ENCODE measurements at places on chromosomes 6 and 20.

DNA sequence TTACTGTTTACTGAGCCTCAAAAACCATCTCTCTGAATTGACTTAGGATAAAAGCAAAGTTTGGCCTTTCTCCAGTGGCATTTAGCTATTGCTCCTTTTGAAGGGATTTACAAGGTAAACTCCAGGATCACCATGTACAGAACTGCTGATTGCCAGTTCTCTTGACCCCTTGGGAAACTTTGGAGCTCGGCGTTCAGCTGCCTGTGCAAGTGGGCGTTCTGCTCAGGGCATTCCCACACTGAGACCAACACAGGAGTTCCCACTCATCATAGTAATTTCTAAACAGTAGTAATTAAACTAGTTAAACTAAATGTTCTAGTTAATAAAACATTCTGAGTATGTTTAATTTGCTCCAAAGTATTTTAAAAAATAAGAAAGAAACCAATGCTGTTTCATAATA lies 14.9 kb downstream of the KCNQ5 start:
- DNase-seq = no peak

DNA sequence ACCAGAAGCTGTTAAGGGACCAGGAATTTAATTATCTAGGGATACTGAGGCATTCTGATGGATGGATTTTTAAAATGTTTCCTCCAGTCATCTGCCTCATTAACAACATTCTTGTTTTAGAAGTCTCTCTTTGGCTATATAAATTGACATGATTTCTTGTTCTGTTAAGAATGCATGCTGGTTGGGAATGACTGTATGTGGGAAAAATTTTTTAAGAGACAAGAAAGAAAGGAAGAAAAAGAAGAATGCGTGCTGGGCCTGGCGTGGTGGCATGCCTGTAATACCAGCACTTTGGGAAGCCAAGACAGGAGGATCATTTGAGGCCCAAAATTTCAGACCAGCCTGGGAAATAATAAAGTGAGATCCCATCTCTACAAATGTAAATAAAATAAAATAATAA lies 203.6 kb downstream of the GJA1 start:
- DNase-seq = no peak

DNA sequence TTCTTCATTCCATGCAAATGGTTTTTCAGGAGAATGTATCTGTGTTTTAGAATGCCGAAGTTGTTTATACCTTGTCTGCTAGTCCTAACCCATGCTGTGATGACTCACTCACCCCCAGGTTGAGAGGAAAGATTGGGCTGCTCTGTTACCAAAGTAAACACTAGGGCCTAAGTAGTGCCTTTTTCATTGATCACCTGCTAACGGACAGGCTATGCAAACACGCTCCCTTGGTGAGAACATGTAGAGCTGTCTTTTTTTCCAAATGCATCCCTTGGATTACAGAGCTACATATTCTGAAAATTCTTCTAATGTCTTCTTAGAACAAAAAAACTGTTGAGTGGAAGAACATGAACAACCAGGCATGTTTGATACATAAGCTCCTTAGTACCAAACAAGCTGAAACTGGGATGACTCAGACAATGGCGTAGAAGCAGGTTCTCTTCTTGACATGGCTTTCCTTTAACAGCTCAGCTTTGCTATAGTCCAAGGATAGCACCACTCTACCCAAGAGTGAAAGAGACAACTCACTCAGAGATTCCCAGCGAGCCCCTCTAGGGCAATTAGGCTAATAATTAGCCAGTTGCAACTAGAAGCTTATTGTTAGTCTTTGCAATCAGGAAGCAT lies 20.5 kb downstream of the PERP start:
- DNase-seq = no peak

GRCh38 chr6:71206089-71206488 lies 82.5 kb upstream of the OGFRL1 start:
- DNase-seq = no peak

DNA sequence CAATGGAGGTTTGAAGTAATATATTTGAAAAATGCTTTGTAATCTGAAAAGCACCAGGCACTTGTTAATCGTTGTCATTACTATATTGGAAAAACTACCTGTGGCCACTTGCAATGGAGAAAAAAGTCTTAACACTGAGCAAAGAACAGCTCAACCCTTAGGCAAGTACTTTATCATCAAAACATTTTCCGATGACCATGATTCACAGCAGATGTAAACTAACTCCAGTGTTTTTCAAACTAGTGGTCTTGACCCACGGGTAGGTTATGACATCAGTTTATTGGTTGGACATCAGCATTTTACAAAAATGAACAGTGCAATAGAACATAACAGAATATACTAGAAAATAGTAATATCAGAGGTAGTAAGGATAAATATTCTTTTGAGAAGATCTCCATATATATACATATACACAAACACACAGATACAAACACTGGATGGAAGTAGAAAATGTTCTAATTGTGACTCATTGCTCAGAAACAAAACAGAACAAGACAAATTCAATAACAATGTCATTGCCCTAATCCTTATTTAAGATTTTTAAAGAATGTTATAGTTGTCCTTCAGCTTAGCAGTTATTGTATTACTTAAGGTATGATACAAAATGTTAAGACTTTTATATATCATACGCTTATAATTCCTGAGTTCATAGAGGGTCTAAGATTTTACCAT lies 123.0 kb downstream of the PLCB1 start:
- DNase-seq = no peak

DNA sequence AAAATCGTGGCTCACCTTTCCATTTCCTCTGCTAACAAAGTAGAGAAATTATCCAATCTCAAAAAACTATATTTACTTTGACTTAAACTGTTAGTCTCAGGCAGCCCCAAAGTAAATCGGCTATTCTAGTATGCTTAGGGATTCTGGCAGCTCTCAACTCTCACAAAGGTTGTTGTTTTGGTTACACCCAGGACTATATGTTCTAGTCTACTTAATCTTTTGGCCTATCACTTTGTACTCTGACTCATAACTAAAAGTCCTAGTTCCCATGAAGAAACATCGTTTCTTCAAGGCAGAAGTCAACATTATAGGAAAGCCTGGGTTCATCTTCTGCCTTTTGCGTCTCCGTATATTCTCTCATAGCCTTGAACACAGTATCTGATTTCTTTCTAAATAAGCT lies 42.3 kb downstream of the MYLK4 start:
- no peak for DNase-seq

DNA sequence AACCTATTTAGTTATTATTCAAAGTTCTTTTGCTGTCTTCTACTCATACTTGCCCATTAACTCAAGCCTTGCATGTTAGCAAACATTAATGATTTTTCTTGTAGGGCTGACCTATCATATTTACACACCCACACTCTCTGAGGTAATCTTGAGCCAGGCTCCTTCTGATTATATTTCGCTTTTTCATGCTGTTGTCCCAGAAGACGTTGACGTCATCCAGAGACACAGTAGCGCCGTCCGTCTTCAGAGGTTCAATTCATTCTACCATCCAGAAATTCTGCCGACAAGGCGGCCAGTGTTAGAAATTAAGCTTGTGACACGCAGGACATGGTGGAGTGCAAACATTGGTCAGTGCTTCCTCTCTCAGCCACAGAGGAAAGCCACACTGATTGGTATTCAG lies 584.7 kb downstream of the BMP2 start:
- no peak for DNase-seq

GRCh38 chr6:76347539-76347938 lies 275.1 kb upstream of the IMPG1 start:
- no peak for DNase-seq

Measured in esophagus squamous epithelium (tissue), 5 donors.